ENCODE measurements at places on chromosomes 12 and 14.

DNA sequence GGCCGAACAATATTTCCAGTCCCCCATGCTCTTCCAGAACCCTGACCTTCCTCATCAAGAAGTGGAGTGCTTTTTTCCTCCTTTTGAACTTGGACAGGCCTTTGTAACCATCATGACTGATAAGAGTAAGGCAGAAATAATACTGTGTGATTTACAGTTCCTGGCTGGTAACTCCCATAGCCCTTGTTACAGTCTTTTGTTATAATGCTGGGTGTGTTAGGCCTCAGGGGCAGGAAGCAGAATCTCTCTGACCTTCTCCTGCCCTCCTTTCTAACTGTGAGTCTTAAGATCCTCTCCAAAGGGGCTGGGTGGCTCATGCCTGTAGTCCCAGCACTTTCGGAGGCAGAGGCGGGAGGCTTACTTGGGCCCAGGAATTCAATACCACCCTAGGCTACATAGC is 59.5 kb downstream of the BCAT1 start:
- DNase-seq, result no peak

GRCh38 chr14:39446131-39446744 is 14.0 kb upstream of the FBXO33 start:
- DNase-seq, result no peak

GRCh38 chr14:24576182-24576581 is at the start of gene CTSG:
Gene CTSG, minus strand, starts transcription at chr14:24576250. Its CDS starts 27 bp downstream, at chr14:24576223.
- DNase-seq, result no peak

DNA sequence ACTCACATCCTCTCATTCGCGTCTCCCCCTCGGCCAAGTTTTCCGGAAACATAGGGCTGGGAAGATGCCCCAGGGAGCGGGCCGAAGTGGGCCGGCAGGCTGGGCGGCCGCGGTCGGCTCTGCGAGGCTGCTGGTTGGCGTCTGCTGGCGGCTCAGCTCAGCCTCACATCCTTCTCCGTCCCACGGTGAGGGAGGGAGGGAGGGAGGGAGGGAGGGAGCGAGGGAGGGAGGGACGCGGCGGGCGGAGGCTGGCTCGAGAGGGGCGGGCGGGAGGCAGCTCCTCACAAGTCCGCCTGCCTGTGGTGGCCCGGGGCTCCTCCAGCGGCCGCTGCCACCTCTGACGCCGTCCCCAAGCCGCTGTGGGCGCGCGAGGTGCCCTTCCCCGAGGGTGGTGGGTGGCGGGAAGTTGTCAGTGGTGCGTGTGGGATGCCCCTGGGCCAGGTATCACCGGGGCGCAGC is 93.8 kb downstream of the RFLNA start:
- DNase-seq, result peak; percentile 86

GRCh38 chr12:66516561-66516960 is 162.3 kb downstream of the GRIP1 start:
- DNase-seq, result no peak

DNA sequence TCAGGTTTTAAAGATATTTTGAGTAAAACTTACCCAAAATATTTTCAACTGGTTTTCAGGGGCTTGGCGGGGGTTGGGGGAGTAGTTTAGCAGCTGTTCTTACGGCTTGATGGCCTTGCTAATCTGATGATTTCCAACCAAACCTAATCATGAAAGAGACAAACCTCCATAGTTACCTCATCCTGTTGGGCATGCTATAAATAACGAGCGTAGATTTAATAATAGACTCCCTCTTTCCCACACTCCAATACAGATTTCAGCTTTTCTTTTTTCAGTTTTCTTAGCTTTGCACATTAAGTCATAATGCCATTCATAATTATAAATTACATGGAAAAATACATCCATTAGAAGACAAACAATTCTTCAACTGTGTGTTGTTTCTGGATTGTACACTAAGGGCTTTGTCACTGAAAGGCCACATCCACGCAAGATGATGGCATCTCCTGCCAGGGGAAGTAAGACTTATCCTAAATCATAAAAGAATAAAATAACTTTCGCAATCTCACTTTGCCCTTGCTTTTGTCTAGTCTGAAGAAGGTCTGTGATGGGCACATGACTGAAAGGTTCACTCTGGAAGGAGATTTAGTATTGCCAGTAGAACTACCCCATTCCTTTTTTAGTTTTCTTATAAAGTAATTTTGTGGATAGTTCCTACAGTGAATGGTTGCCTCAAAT is 23.2 kb downstream of the ITPR2 start:
- DNase-seq, result no peak

DNA sequence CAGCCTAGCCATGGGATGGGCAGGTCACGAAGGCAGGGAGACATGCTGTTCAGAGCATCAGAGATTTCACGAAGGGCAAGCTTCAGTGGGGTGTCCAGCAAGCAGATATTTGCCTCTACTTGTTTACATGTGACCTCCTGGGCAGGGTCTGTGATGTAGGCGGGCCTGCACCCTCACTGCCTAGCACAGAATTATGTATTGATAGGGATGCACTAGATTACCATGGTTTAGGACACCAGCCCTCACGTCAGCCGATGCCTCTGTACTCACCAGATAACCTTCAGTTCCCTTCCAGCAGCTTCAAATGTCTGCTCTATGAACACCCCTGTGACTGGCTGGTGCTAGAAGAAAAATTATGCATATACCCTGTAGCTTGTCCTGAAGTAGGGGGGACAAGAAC is 5.1 kb upstream of the EIF5 start:
- DNase-seq, result no peak
